Epithelial cell of proximal tubule (primary cell): ENCODE measurements at places on chromosomes 16 and 17. TPM values are rescaled to one million over a fixed set of nuclear protein-coding genes. Genes with fewer than 3 reads are reported as not detected.

Gene CCL1
- not detected in 2 replicates for total RNA-seq

- no peak for DNase-seq
Observed at GRCh38 chr17:1865252-1866037, 35.6 kb downstream of the RPA1 start.

Gene TMC8
- total RNA-seq, result 1.2 TPM in 2 replicates

GRCh38 chr16:72852421-72852820, 195.5 kb downstream of the ZFHX3 start:
- DNase-seq, result no peak

Gene SPIRE2
- total RNA-seq, result 2.8 and 3.5 TPM in 2 replicates

Gene RAMP2
- total RNA-seq, result 1.0 and 4.3 TPM in 2 replicates

DNA sequence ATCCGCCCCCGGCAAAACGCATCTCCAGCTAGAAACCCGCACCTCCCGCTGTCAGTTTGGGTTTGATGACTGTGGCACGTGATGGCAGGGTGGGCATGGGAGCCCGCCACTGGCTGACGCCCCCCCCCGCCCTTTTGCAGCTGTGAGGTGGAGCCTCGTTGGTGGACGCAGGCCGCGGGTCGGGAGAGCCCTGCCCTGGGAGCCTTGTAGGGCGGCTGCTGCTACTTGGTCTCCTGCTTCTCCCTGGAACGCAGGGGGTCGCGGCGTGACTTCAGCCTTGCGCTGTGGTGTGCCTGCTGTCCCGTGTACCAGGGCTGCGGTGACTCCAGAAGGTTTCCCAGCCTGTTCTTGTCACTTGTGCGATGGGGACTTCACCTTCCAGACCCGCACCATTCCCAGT, 28.2 kb downstream of the GSE1 start:
- DNase-seq, result no peak

DNA sequence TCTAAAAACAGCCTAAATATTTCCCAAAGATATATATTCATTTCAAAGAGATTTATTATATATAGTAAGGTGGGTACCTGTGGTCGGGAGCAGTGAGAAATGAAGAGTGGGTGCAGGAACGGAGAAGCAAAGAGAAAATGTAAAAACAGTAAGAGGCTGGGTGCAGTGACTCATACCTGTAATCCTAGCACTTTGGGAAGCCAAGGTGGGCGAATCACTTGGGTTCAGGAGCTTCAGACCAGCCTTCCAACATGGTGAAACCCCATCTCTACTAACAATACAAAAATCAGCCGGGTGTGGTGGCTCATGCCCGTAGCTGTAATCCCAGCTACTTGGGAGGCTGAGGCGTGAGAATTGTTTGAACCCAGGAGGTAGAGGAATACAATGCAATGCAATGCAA, 257.1 kb downstream of the BCAS3 start:
- no peak for DNase-seq

- no peak for DNase-seq
Observed at GRCh38 chr16:86733546-86734254, 155.4 kb downstream of the FOXL1 start.

- DNase-seq, result no peak
Observed at GRCh38 chr16:80231121-80231520, 309.7 kb upstream of the DYNLRB2 start.

Gene TP53TG3
- total RNA-seq, result not detected in 2 replicates

Gene SDR42E1
- total RNA-seq, result 13.5 and 16.1 TPM in 2 replicates

DNA sequence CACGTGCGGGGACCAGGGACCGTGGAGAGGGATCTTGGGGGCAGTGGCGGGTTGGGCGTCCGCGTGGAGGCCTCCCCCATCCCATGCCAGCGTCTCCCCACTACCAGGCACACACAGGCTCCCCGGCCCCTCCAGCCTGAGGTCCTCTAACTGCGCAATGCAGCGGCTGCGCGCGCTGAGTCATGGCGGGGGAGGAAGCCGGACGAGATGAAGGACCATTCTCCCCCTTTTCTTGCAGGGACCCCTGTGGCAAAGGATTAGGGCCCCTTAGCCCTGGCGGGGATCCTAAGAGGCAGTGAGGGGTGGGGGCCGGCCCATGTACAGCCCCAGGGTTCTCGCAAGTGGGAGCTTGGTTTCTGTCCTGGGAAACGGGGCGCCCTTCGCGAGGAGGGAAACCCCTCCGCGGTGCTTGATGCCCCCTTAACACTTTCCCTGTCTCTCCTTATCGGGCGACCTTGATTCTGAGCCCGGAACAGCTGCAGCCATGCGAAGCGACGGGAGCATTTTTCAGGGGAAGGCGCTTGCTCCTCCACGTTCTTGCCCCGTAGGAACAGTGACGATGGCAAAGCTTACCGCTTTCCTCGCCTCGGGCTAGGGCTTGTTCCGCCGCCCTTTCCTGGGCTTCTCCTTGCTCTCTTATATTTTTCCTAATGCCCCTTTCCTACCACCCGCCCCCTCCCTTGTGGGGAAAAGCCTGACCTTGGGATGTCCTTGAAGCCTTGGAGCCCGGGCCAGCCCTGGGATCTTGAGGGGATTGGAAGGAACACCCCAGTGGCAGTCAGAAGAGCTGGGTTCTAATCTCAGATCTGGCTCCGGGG, 592 bp downstream of the ALDOA start:
- DNase-seq, result no peak

Gene MYH11
- not detected in 2 replicates for total RNA-seq

DNA sequence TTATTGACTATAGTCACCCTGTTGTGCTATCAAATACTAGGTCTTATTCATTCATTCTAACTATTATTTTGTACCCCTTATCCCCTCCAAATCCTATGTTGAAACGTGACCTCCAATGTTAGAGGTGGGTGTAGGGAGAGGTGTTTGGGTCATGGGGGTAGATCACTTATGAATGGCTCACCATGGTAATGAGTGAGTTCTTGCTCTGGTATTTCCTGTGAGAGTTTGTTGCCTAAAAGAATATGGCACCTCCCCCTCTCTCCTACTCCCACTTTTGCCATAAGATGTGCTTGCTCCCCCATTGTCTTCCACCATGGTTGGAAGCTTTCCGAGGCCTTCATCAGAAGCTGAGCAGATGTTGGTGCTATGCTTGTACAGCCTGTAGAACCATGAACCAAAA, 59.3 kb upstream of the BRD7 start:
- DNase-seq, result no peak

DNA sequence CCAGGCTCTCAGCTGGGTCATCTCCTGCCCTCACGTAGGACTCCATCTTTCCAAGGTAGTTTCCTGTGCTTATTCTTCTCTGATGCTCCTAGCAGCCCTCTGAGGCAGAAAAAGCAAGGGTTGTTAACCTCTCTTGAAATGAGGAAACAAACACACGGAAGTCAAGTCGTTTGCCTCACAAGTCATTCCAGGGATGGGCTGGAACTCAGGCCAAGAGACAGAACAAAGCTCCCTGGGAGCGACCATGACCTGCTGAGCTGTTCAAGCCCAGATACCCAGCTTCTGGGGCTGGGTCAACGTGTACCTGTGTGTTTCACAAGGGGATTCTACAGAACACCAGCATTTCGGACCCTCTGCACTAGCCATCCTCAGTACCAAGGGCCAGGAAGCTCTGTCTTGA, 28.1 kb downstream of the SRL start:
- DNase-seq, result peak; percentile 85

- no peak for DNase-seq
Observed at GRCh38 chr16:89122322-89122851, 28.7 kb downstream of the ACSF3 start.

- DNase-seq, result no peak
Observed at GRCh38 chr16:70740914-70741782, 55.3 kb upstream of the MTSS2 start.

- no peak for DNase-seq
Observed at GRCh38 chr16:4116325-4117249, at the start of gene ADCY9. Gene ADCY9 (minus strand): TSS chr16:4116442. CDS start chr16:4115442, 1,000 bp downstream.

GRCh38 chr17:74687886-74688285, 24.8 kb downstream of the CD300LF start:
- no peak for DNase-seq

GRCh38 chr17:78174870-78175642, 6.7 kb downstream of the SYNGR2 start:
- no peak for DNase-seq

DNA sequence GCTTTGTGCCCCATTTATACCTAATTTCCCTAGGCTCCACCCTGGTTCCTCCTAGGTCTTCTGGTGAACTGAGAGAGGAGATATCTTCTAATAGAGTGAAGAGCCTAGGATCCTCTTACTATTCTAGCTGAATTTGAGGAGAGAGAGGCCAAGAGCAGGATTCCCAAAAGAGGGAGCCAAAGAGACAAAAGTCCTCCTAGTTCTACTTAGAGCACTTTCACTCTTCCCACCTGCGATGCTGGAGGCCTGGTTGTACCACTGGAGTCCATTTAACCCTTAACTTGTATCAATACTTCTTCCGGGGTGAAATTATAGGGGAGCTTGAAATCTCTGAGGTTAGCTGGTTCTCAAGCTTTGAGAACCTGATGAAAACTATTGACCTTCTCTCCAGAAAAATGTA, 3.4 kb upstream of the SSH2 start:
- no peak for DNase-seq

DNA sequence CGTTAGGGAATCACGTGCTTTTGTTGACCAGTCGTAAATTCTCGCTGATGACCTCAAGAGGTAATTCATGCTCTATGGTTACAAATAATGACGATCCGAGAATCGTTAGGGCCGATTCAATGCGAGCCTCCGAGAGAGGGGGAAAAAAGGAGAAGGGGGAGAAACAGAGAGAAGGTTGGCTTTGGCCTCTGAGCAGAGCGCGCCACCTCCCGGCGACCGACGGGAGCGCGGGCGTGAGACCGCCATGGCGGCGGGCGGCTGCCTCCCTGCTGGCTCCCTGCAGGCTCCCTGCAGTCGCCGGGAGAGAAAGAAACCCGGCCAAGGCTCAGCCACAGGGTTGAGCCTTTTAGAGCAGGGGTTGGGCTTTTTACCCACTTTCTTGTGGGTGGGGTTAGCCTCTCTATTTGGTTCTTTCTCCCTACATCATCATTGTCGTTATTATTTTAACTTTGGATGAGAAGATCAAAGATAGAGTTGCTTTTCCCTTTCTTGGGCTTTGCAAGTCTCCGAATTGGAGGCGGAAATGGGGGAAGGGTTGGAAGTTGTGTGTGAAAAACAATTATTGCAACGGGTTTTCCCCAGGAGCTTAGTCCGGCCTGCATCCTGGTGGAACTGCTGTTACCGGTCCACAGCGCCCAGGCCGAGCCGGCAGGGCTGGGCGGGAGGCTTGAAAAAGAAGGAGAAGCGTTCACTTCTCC, 410 bp upstream of the HOXB5 start:
- no peak for DNase-seq

Gene CRK
- total RNA-seq, result 57.1 and 82.8 TPM in 2 replicates

DNA sequence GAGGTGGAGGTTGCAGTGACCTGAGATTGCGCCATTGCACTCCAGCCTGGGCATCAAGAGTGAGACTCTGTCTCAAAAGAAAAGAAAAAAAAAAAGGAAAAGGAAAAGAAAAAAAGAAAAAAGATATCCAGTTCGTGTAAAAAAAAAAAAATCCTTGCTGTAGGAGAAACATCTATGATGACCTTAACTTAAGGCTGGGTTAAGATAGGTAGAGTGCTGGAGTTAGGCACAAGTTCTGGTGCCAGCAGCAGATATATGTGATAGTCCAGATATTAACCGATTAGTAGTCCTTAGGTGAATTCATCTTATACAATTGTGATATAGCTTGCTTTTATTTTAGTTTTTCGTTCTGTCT, 17.2 kb downstream of the PSMD11 start:
- no peak for DNase-seq

Gene GDPD3
- 0.72 TPM in 1 of 2 replicates, not detected in the other for total RNA-seq

Gene CPNE7
- total RNA-seq, result 16.6 and 20.2 TPM in 2 replicates

GRCh38 chr16:84526794-84527531, 22.5 kb upstream of the MEAK7 start:
- DNase-seq, result no peak

- no peak for DNase-seq
Observed at GRCh38 chr16:11248133-11248532, 7.9 kb downstream of the SOCS1 start.

DNA sequence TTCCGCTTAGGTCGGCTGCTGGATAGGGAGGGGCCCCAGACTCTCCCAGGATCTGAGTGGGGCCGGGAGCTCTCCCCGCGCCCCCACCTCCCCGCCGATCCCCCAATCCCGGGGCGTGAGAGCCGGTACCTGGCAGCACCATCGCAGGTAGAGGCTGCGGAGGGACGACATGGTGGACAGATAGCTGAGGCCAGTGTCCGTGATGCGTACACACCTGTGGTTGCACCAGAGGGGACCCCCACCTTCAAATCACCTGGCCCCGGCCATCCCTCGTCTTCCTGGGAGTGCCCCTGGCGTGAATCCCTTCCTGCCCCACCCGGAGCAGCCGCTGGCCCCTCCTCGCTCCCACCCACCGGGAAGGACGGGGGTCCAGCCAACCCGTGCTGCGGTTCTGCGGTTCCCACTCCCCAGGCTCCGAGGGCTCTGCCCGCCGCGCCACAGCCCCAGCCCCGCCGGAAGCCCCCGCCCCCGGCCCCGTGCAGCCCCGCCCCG, 4.7 kb upstream of the WDR24 start:
- DNase-seq, result no peak

Gene DHRS11
- total RNA-seq, result 13.2 and 14.8 TPM in 2 replicates

- no peak for DNase-seq
Observed at GRCh38 chr16:30766206-30766932, 4.2 kb downstream of the RNF40 start.

DNA sequence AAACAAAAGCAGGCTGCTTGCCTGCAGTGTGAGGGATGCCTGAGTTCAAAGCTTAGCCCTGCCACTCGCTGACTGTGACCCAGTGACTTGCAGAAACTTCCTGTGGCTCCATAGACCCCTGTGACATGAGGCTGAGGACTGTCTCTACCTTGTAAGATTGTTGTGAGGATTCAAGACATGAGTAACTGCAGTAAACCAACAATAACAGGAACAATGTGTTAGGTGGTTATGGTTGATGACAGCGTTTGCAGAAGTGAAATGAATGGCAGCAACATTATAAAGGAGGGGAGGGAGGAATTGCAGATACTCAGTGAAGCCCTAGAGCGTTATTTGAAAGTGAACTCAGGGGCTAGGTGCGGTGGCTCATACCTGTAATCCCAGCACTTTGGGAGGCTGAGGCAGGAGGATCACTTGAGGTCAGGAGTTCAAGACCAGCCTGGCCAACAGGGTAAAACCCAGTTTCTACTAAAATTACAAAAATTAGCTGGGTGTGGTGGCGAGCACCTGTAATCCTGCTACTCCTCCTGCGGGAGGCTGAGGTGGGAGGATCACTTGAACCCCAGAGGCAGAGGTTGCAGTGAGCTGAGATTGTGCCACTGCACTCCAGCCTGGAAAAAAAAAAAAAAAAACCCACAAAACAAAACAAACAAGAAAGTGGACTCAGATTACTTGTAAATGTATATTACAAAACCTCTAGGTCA, 33.5 kb upstream of the EMP2 start:
- DNase-seq, result no peak

DNA sequence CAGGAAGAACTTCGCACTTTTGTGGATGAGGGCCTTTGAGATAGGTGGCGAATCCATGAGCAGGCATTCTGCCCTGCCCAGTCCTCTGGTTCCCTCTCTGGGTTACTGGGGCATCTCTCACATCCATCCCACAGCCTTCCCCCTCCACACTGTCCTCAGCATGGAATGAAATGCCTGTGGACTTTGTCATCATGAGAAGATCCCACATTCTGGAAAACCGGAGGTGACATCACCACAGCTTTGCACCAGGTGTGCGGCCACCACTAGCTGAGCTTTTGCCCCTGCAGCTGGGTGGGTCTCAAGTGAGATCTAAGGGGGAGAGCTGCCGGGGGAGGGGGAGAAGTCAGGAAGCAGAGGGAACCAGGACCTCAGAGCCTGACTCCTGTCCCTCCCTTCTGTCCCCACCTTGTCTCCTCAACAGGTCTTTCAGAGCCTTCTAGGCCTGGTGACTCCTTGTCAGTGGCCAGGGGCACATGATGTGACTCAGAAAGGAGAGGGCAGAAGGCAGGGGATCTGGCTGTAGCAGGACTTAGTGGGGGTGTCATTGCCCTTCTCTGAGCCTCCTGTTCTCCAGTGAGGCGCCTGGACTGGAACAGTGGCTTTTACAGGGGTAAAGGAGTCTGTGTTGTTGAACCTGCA, 40.0 kb upstream of the DLX4 start:
- no peak for DNase-seq

Gene SHISA9
- 3.7 and 19.2 TPM in 2 replicates for total RNA-seq
